ENCODE measurements at places on chromosomes 6 and 20.

GRCh38 chr6:89559487-89559886 lies 79.1 kb downstream of the LYRM2 start:
- DNase-seq = no peak

DNA sequence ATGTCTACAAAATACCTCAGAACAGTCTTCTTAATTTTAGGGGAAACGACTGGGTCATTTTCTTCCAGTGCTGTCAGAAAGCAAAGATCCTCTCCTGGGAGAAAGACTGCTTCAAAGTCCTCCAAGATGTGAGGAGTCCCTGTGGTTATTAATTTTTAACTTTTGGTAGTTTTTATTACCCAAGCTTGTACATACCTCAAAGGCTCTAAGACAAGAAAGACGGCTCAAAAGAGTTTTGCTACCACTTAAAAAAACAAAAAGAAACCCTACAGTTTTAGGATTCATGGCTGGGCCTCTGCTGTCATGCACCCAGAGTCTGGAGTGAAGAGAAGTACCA lies 56.1 kb upstream of the APCDD1L start:
- DNase-seq = no peak

- no peak for DNase-seq
These were observed 80.2 kb downstream of the IRAK1BP1 start for GRCh38 chr6:78947529-78947928.

DNA sequence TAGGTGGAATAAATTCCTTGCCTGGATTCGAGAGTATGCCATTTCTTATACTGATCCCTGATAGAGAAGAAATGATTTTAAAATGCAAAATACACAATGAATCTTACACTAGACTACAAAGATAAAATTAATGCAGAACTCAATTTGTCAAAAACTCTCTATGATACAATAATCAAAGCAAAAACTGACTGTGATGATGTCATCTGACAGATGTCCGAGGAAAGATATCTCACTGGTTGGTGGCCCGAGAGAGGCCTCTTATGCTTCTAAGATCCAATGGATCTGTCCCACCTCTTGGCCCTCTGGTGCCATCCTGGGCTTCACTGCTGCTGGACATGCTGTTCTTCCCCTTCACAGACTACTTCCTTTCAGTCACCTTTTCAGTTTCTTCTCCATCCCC lies 14.4 kb upstream of the GSTA4 start:
- no peak for DNase-seq

- no peak for DNase-seq
These were observed 146.1 kb upstream of the LRFN2 start for GRCh38 chr6:40733290-40733689.

GRCh38 chr6:136927292-136927691 lies 5.2 kb downstream of the SLC35D3 start:
- DNase-seq = no peak

GRCh38 chr20:3277686-3278465 lies 38.9 kb upstream of the SLC4A11 start:
- DNase-seq = no peak

GRCh38 chr6:13485923-13486562 lies 1.4 kb downstream of the GFOD1 start:
- peak; percentile 5 for DNase-seq

DNA sequence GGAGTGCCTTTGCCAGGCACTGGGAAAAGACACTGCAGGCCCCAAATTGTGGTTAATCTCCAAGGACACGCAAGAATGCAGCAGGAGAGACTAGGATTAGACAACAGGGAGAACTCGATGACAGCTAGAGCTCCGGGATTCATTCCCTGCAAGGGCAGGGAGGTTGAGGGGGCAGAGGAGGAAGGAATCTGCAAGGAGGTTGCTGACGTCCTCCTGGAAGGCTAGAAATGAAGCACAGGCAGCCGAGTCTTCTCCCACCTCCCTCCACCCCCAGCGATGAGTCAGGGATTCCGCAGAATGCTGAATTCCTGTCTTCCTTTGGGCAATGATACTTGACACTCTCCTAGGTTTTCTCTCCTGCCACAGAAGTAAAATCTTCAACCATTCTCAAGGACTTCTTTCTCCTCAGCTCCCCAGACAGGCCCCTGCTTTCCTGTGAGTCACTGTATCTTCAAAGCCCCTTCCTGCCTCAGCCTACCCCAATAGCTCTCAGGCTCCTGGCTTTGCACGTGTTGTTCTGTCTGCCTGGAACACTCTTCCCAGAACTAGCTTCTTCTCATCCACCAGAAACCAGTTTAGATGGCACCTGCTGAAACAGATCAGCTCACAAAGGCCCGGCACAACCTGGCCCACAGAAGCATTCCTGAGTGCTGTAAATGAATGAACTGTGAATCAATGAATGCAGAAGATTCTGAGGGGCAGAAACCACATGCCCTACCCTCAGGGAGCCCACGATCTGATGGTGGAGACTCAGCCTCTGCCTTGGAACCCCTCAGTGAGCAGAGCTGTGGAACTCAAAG lies 85.6 kb downstream of the MRPL14 start:
- no peak for DNase-seq

DNA sequence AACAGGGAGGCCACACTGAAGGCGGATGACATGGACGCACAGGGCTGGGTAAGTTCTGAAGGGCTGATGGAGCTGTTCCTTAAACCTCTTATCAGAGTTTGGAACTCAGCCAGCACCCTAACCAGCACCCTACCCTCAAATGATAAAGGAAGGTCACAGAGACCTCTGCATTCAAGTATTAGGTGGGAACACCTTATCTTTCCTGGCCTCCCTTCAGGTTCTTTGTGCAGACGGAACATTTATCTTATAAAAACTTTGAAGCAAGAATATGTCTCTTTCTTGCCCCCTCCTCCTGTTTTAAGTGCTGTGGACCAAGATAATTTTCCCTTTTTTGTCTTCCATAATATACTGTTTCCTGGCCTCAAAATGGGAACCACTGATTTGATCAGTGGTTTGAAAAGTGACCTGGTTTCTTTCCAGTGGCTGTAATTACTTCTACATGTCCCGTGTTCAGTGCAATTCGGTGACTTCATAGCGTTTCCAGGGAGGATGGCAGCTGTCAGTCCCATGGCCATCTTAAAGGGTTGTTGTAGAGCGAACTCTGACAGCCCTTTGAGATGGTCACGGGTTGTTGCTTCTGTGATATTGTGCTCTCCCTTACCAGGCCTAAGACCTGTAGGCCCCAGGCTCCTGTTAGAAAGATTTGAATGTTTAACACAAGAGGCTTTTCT lies 213.2 kb upstream of the MYLIP start:
- DNase-seq = no peak

- DNase-seq = no peak
These were observed 255.0 kb downstream of the DLL1 start for GRCh38 chr6:170035901-170036304.

- DNase-seq = no peak
These were observed 173.4 kb downstream of the BMP2 start for GRCh38 chr20:6940876-6941275.

GRCh38 chr6:43935921-43936439 lies 166.0 kb downstream of the VEGFA start:
- DNase-seq = no peak

- no peak for DNase-seq
These were observed 87.9 kb upstream of the CNKSR3 start for GRCh38 chr6:154598399-154598798.

DNA sequence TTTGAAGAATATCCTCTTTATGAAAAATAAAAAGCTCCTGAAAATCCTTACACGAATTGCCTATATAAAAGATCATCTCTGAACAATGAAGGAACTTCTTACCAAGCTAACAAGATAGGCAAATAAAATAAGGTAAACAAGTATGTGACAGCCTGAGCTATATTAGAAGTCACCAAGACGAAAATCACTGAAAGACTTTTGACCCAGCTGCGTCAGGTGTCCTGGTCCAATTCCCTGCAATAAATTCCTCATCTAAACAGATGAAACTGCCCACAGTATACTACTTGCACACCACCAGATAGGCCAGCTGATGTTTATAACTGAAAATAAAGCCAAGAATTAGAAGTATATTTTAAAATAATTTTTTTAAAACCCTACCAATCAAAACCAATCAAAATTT lies 67.4 kb upstream of the RUNX2 start:
- DNase-seq = no peak

DNA sequence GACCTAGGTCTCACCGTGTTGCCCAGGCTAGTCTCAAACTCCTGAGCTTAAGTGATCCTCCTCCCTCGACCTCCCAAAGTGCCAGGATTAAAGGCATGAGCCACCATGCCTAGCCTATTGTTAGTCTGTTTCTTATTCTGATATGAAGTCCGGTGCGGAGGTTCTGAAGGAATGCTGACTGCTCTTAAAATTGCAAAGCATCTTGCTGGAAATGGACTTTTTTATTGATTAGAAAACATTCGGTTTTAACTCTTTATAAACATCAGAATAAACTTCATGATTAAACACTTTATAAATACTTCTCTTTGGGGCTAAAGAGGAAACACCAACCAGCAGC lies 3.2 kb downstream of the TNFAIP3 start:
- no peak for DNase-seq

- no peak for DNase-seq
These were observed 86.6 kb downstream of the TFAP2B start for GRCh38 chr6:50905297-50905696.

GRCh38 chr20:37473249-37474000 lies 47.6 kb upstream of the NNAT start:
- DNase-seq = no peak

DNA sequence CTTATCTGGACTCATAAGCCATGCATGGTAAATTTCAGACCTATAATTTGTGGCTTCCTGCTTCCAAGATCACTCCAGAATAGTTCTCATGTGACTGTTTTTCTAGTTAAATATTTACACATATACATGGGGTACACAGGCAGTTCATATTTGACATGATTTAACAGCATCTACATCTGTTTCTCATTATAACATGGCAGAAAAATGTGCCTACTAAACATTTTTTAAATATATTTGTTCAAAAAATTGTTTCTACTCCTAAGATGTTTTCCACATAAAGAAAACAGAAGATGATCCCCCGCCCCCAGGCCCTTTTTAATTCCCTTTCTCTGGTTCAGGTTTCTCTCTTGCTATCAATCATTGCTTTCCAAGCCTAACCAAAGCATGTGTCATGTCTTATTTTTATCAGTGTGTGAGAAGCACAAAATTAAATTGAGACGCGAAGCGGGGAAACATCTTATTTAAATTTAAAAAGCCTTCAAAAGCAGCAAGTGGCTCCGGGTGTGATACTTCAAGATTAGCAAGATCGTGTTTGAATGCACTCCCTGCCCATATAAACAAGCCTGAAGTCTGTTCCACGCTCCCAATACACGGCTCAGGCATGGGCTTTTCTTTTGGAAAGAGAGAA lies 37.3 kb downstream of the IPCEF1 start:
- peak; percentile 5 for DNase-seq

- no peak for DNase-seq
These were observed 36.1 kb upstream of the TBXT start for GRCh38 chr6:166203641-166204222.

DNA sequence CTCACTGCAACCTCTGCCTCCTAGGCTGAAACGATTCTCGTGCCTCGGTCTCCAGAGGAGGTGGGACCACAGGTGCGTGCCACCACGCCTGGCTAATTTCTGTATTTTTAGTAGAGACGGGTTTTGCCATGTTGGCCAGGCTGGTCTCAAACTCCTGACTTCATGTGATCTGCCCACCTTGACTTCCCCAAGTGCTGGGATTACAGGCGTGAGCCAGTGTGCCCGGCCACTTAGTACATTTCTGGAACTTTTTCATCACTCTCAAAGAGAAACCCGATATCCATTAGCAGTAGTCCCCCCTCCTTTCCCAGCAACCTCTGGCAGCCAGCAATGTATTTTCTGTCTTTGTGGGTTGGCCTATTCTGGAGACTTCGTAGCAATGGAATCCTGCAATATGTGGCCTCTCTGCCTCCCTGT lies 109.8 kb downstream of the JARID2 start:
- no peak for DNase-seq

GRCh38 chr20:50242863-50243609 lies 52.4 kb downstream of the CEBPB start:
- no peak for DNase-seq

GRCh38 chr6:19994909-19995308 lies 157.7 kb downstream of the ID4 start:
- no peak for DNase-seq

DNA sequence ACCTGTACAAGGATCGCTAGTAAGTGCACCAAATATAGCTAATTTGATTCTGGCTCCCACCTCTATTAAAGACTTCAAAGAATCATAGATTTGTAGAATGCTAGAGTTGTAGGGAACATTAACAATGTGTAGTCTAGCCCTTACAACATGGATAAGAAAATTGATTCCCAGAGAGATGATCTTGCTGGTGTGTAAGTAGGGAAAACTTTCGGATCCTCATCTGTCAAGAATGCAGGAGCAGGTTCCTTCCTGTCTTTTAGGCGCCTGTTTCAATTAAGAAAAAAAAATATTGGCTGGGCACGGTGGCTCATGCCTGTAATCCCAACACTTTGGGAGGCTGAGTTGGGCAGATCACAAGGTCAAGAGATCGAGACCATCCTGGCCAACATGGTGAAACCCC lies 12.3 kb upstream of the RNF39 start:
- DNase-seq = no peak

- DNase-seq = no peak
These were observed 33.8 kb downstream of the HDDC2 start for GRCh38 chr6:125267806-125268523.
